ENCODE measurements at places on chromosomes 1 and 21. TPM values are rescaled to one million over a fixed set of nuclear protein-coding genes. Genes with fewer than 3 reads are reported as not detected.

Gene ATP1A2
- 0.58 TPM for total RNA-seq

Gene CCDC27
- total RNA-seq: not detected

Gene SPRR2A
- not detected for total RNA-seq

Gene UBL4B
- not detected for total RNA-seq

Gene KRTAP20-2
- total RNA-seq: not detected

Gene C1orf210
- not detected for total RNA-seq

Gene GCSAML
- total RNA-seq: not detected

Gene RHCE
- total RNA-seq: 0.15 TPM

All from smooth muscle cell of trachea (primary cell).